ENCODE measurements at places on chromosomes 12 and 14.

DNA sequence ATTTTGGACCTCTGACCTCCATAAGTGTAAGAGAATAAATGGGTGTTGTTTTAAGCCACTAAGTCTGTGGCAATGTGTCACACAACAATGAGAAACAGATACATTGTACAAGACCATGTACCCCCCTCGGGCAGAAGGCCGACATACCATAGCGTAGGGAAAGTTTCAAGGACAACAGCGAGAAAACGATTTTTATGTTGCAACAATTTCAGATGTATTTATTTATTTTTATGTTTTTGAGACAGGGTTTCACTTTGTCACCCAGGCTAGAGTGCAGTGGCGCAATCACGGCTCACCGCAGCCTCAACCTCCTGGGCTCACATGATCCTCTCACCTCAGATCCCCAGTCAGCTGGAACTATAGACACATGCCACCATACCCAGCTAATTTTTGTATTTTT, 136.4 kb upstream of the NCOR2 start:
- no peak for DNase-seq

GRCh38 chr12:122947352-122947792, 18.9 kb downstream of the ABCB9 start:
- DNase-seq, result no peak

GRCh38 chr14:34436960-34437728, 24.9 kb downstream of the SPTSSA start:
- DNase-seq, result peak; percentile 20

GRCh38 chr12:3204730-3205531, 127.8 kb downstream of the TSPAN9 start:
- DNase-seq, result no peak

DNA sequence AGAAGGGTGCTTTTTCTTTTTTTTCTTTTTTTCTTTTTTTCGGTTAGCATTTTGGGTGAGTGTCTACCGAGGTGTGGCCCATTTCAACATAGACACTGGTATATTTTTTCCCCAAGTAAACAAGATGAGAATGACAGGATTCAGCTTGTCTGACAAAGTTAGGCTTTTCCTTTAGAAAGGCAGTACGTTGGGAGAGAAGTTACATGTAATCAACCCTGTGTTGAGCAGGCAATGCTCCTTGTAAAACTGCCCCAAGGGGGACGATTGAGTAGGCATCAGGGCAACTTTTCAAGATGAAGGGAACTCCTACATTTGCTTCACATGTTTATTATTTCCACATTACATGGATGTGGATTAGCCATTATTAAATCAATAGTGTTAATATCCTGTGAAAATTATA, 1.7 kb downstream of the EMP1 start:
- DNase-seq, result no peak

GRCh38 chr12:89477633-89478279, 46.8 kb downstream of the GALNT4 start:
- DNase-seq, result no peak

GRCh38 chr12:19484738-19485137, 45.4 kb downstream of the AEBP2 start:
- DNase-seq, result no peak

GRCh38 chr12:9039397-9039977, 50.1 kb downstream of the KLRG1 start:
- DNase-seq, result peak; percentile 61

DNA sequence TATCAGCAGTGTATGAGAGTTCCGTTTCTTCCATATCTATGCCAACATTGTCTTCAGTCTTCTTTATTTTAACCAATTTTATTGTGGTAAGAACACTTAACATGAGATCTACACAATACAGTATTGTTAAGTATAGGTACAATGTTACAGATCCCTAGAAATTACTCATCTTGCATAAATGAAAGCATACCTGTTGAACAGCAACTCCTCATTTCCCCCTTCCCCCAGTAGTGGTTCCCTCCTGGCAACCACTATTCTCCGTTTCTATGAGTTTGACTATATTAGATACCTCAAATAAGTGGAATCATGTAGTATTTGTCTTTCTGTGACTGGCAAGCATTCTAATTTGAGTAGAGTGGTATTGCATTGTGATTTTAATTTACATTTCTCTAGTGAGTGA, 150.5 kb downstream of the CRADD start:
- DNase-seq, result no peak

DNA sequence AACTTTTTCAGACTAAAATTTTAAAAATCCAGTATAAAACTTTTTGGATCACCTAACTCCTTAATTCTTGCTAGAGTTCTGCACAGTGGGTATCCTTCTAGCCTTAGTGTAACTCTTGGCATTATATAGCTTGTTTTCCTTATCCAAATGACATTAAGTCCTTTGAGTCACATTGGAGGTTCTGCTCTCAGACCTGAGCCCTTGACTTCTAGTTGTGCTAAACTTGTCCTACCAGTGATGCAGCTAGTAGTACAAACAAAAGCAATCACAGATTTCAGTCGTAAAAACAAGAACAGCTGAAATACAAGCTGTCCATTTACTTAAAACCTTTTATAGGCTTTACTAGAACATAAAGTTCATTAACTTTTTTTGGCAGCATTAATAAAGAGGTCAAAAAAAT, 10.5 kb downstream of the ZBTB1 start:
- no peak for DNase-seq

DNA sequence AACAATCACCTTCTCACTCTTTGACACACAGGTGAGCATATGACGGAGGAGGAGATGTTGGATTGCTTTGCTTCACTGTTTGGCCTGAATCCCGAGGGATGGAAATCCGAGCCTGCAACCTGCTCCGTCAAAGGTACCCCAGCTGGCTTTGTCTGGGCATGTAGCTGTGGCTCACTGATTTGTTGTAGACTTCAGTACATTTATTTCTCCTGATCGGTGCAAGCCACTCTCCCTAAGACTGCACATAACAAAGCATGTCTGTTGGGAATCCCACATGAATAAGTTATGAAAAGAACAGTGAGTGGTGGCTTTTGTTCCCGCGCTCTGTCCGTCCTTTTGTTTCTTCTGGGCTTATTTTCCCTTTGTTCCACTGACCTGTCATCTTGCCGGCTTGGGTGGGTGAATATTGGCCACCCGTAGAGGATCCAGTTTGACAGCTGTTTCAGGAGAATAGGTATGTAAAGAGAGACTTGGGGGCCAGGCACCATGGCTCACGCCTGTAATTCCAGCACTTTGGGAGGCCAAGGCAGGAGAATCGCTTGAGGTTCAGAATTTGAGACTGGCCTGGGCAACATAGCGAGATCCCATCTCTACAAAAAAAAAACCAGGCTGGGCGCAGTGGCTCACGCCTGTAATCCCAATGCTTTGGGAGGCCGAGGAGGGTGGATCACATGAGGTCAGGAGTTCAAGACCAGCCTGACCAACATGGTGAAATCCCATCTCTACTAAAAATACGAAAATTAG, 20.0 kb upstream of the BCL7A start:
- no peak for DNase-seq

DNA sequence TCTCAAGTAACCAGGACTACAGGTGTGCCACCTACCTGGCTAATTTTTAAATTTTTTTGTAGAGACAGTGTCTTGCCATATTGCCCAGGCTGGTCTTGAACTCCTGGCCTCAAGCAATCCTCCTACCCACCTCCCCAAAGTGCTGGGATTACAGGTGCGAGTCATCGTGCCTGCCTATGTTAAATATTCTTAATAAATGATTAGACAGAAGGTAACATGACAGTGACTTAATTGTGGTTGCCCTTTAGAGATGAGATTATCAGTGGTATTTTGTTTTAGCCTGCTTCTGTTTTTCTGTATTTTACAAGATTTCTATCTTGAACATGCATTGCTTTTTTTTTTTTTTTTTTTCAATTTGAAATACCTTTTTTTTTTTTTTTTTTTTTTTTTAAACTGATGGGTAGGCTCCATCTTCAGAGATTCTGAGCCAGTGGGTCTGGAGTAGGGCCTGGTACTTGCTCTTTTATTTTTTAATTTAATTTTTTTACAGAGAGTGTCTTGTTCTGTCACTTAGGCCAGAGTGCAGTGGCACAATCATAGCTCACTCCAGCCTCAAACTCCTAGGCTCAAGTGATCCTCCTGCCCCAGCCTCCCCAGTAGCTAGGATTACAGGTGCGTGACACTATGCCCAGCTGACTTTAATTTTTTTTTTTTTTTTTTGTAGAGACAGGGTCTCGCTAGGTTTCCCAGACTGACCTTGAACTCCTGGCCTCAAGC, 88.4 kb downstream of the BORCS5 start:
- no peak for DNase-seq

DNA sequence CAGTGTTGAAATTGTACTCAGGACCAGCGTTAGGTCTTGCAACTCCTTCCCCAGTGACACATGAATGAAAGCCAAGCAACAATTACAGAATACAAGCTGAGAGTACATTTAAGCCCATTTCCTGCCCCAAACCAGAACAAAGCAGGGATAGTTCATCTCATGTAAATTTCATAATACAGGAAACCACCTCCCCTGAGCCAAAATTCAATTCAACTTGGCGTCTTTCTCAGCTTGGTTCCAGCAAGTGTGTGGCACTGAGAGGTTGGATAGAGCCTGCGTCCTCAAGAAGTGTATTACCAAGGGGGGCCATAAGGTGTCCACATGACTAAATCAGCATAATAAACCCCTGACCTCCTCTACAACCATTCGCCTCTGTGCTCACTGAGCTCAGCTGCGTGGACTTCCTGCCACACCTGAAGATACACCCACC, 278.9 kb upstream of the CRY1 start:
- DNase-seq, result peak; percentile 81

DNA sequence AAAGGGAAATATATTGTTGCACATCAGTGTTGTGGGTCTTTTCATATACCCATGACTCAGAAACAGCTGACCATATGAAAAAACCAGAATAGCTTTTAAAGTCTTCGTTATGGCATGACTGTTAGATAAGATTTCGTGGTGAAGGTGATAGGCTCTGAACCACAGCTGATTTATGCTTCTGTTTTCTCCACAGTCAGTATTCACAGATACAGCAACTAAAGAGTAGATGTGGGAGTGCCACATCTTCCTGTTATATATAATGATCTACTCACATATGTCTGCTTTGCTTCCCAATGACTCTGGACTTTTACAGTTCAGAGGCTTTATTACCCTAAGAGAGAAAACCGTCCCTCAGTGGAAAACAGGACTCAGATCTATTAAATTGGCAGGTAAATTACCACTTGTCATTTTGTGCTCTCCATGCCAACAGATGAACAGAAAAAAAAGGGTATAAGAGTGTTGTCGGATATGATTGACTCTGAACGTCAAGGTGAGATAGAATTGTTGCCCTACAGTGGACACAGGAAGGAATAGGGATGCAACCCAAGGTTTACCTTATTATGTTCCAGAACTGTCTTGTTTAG, 1037.1 kb downstream of the GALC start:
- no peak for DNase-seq

DNA sequence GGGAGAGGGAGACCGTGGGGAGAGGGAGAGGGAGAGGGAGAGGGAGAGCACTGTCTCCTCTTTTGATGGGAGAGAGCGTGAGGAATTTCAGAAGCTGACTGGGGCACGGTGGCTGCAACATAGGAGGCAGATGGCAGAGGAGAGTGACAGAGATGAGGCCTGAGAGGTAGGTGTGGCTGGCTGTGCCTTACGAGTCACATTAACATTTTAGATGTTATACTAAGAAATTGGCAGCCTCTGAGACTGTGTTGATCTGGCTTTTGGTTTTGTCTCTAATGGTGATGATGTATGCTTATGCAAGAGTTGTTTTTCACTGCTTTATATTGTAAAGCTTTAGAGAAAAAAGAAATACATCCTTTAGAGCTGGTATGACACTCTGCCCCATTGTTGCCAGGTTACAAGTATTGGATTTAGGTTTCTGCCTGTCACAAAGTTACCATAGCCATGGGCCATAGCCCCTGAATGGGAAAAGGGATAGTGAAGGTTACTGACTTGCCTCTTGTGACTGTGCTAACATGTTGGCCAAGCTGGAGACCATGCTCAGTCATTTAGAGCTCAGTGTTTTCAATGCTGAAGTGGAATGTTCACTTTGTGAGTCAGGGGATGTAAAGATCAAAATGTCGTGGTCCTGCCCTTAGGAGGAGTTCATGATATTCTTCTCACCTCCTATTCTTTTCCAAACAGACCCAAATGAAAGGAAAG, 186.2 kb downstream of the SYNE2 start:
- peak; percentile 16 for DNase-seq

DNA sequence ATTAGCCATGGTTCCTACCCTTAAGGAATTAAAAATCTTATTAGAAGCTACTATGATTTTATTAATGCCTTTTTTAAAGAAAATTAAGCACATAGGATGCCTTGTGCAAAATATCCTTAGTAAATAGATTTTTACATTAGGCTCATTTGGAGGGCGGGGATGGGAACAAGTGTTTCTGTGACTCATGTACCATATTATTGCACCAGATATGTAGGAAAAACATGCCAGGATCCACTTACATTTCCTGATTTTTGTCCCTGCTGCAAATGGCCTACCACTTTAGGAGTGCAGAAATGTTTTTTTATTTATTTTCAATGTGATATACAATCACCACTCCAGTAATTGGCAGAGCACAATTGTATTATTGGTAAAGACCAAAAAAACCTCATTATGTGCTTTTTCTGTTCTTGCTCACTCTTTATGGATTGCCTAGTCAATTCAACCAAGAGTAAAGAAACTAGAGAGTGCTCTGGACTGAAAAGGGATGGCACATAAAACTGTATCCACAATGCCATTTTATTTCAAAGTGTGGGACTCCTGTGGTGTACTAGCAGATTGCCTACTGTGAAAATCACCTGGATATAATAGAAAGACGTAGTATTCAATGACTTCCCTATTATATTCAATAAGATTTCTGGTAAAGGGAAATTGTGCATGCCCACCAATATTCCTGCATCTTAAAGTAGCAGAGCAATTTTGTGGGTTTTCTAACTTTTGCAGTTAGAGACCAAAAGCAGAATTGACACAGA, 86.9 kb downstream of the ANO6 start:
- DNase-seq, result no peak

GRCh38 chr14:81220830-81221578, at the start of gene GTF2A1:
Gene GTF2A1, minus strand, starts transcription at chr14:81220959. Its CDS starts 441 bp downstream, at chr14:81220518.
- peak; percentile 97 for DNase-seq

DNA sequence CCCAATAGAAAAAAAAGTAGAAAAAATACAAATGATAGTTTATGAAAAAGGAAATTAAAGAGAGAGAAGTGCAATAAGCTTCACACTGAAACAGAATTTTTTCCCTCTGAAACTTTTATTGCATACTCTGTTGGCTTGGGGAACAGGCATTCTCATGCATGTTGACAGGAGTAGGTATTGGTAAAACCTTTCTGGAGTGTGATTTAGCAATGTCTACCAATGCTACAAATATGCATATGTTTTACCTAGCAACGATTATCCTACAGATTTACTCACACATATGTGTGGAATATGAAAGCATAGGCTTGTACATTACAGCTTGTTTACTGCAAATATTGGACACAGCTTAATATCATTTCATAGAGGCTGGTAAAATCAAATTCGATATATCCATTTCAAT, 125.7 kb upstream of the MYF6 start:
- no peak for DNase-seq

GRCh38 chr12:110165540-110166159, 41.5 kb downstream of the IFT81 start:
- no peak for DNase-seq

GRCh38 chr14:30387871-30388270, 171.1 kb upstream of the G2E3 start:
- DNase-seq, result no peak

All from fibroblast of pulmonary artery (primary cell).